Adipocyte (in vitro differentiated cells): ENCODE measurements at places on chromosomes 2 and 18.

- peak; percentile 43 for DNase-seq
Measured at GRCh38 chr18:63063171-63063570, 256.4 kb downstream of the BCL2 start.

DNA sequence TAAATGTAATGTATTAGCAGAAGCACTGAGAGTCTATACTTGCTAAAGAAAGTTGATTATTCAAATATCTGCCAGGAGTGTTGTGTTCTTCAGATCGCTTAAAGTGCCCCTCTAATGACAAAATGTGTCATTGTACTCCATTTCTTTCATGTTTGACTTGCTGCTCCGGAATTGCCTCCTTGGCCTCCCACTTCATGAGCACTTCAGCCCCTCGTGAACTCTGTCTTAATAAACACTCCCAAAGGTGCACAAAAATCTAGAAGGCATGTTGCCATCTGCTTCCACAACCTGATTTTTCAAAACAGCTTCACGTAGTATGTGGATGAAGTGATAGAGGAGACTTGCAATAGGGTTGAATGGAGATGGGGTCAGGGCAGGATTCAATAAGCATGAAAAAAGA lies 396.1 kb downstream of the TDRD15 start:
- DNase-seq, result no peak

DNA sequence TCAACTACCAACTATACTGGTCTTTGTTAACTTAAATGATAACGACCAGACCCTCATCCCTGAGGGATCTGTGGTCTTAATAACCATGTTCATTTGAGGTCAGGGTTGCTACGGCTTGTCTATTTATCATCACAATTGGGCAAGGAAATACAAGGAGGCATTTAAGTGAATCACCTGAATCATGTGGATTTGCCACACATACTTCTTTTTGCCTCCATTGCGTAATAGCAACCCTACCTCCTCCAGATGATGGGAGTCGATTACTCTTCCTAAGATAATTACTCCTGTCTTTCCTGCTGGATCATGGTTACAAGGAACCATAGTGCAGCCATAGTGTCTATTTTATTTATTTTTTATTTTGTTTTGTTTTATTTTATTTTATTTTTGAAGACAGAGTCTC lies 42.2 kb downstream of the TAF4B start:
- DNase-seq, result no peak

DNA sequence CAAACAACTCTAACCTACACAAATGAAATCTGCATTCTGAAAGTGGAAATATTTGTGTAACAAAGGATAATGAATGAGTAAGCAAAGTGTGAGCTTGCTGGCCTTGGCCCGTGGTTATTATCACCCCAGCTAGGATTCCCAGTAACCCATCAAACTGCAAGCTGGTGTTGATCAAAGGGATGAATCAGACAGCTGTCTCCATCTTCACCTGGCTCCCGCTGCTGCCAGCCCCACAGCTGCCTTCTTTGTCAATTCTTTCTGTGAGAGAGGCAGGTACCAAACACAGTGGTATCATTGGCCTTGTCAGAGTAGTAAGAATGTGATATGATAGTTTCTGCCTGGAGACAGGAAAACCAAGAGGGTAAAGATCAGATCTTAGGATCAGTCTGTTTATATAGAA lies 25.2 kb upstream of the RGPD4 start:
- DNase-seq, result no peak

GRCh38 chr2:81542119-81542518 lies 1237.6 kb upstream of the LRRTM1 start:
- DNase-seq, result no peak

GRCh38 chr2:177754492-177754873 lies 318.1 kb downstream of the PDE11A start:
- DNase-seq, result no peak

- peak; percentile 41 for DNase-seq
Measured at GRCh38 chr2:45406621-45407020, 204.4 kb downstream of the SRBD1 start.

DNA sequence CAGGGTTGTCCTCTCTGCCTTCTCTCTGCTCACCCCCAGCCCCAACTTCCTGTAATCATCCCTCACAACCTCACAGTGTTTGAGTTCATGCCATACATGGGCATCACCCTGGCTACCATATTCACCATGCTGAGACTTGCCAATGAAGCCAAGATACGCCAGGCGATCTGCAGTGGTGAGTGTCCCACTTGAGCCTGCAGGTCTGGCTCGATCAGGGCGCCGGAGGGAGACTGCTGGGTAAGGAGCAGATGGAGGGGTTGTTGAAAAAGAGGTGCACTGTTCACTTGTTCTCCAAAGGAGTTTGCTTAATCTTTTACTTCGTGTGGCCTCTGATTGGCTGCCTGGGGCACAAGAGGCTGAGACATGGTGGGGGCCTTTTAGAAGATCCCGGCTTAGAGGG lies 14.6 kb downstream of the MROH2A start:
- DNase-seq, result no peak

- peak; percentile 13 for DNase-seq
Measured at GRCh38 chr18:12239431-12239830, 14.7 kb upstream of the CIDEA start.

DNA sequence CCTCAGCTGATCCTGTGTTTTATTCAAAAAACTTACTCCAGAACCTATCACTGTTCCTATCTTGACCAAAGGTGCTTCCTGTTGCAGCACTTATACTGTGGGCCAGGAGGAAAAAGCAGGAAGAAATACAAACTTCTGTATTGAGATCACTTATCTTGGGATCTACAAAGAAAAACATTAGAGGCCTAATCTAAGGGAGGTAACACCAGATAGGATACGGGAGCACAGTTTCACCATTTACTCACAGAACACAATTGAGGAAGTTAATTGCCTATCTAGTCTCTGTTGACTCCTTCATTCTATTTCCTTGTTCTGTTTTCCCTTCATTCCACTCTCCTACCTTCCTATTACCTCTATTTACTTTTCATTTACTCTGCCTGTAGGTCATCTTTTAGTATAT lies 287.2 kb upstream of the LINC00305 start:
- DNase-seq, result no peak

- no peak for DNase-seq
Measured at GRCh38 chr18:33184958-33185357, 255.6 kb downstream of the CCDC178 start.
